Cortex of kidney (tissue), 1 donor: ENCODE measurements at places on chromosomes 7 and 10.

- no peak for DNase-seq
These were observed 10.8 kb upstream of the ELN start for GRCh38 chr7:74017125-74017524.

DNA sequence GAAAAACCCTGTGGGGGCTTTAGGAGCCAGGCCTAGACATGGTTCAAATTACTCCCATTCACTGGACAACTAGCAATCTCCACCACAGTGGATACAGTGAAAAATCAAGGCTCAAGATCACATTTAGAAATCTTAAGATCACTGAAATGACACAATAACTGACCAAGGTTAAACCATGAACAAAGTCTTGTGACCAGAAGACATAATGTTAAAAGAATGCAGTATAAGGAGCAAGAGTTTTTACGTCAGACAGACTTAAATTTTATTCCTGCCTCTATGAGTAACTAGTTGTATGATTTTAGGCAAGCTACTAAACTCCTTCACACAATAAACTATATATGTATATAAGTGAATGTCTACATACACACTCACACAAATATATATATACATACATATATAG lies 68.5 kb downstream of the MICU1 start:
- DNase-seq: no peak

- no peak for DNase-seq
These were observed 6.0 kb downstream of the MYL7 start for GRCh38 chr7:44134943-44135628.

DNA sequence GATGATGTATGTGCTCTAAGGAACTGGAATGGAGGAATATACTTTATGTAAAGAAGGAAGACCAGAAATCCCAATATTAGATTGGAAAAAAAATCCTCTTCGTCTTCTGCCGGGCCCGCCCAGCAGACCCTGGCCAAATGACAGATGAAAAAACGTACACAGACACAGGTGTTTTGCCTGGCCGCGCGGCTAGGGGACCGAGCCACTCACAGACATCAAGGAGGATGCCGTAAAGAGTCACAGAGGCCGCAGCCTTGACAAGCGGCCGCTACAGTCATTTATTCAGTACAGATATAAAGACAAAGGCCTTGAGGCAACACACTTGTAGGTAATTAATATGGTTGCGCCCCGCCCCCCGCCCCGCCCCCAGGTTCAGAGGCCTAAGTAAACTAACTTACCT lies 594.1 kb downstream of the GRM8 start:
- DNase-seq: no peak

GRCh38 chr7:88040694-88041093 lies 106.6 kb downstream of the ADAM22 start:
- no peak for DNase-seq

DNA sequence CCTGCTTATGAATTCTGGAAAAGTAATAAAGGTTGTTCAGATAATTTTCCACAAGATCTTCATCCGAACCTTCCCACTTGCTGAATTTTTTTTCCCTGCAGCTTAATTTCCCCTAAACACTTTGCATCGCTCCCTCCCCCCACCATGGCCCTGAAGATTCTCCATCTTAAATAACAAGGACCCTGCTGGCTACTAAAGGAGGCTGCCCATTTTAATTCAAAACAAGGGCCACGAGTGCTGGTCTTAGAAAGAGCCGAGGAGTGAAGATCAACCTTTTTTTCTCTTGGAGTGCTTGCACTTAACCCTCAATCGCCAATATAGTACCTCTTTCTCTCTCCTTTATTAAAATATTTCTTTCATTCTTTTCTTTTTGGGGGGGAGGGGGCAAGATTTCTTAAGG lies 9.2 kb upstream of the SP8 start:
- DNase-seq: no peak
